COR-L47 (cell line): ENCODE measurements at places on chromosomes 5 and 9.

DNA sequence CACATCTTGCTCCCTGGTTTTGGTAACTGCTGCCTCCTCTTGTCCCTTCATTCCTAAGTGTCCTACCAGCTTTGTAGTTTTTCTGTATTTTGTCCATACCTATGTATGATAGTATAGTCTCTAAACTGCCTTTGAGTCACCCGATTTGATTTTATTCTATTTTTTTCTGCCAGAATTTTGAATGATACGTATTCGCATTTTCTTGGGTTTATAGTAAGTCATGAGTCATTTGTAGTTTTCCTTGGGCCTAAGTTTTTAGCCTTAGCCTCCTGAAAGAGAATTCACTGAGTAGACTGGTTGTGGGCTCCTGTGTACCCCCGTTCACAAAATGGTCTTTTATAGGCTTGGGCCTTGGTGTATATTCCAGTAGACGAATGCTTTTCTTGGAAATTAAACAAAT, 59.6 kb downstream of the LRRTM2 start:
- no peak for DNase-seq

GRCh38 chr9:77561331-77562018, 86.6 kb downstream of the GNA14 start:
- DNase-seq, result no peak

DNA sequence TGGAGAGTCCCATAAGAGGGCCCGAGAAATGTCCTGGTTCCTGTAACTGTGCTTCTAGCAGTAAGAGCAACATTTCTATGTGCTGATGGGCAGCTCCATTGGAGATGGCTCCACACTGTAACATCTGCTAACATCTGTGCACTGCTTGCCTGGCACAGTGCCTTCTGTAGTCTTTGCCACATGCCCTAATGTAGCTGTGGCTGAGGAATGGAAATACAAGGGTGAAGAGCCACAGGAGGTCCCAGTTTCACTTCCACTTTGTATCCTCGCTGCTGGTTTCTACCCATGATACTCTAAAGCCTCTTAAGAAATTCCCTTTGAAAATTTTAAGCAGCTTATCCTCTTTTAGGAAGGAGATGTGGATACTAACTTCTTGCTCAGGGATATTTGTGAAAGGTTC, 97.4 kb downstream of the HOMER1 start:
- no peak for DNase-seq

DNA sequence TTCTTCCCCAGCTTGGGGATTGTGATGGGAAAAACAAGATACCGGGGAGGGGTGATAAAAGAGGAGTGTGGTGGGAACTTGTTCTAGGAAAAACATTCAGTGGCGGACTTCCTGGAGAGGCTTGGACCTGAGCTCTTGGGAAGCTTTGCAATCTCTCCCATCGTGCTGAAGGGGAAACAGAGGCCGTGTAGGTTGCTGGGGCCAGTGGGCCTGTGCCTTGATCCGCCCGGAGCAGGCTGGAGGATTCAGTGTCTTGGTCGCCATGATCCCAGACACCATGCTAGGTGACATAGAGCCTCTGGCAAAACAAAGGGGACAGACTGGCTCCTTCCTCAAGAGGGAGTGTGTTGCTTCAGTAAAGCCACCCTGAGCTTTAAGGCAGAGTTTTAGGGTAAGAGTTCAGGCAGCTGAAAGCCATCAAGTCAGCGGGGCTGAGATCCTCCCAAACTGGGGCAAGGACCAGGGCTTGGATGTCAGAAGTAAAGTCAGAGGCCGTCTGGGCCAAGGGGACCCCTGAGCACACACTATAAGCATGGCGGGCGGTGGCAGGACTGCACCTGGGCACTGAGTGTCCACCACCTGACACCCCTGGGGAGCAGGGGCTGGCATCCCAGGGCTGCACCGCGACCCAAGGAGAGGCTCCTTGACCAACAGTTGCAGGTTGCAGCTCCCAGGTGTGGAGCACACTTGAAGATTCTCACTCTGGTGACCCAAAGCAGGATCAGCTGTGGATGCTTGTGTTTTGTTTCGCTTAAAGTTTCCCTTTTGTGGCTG, 44.7 kb downstream of the TRIP13 start:
- no peak for DNase-seq

DNA sequence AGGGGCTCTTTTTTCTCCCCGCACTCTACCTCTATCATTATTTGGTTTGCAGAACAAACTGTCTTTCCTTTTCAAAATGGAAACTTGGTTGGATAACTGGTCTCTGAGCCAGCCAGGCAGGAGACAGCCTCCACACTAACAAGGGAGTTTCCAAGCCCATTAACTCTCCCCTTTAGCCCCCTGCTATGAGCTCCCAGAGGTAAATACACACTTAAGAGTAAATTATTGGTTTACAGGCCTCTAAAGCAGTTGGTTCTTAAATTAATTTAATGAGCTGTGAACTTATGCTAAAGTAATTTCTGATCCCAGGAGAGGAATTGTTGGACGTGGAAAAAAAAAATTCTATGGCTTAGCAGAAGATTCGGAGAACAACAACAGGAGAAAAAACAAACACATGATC, 30.3 kb downstream of the EPB41L4A start:
- peak; percentile 84 for DNase-seq

GRCh38 chr5:154972476-154973080, 31.7 kb downstream of the MRPL22 start:
- DNase-seq, result peak; percentile 36

- DNase-seq, result no peak
Measured at GRCh38 chr5:132500244-132500930, 9.8 kb upstream of the IRF1 start.

DNA sequence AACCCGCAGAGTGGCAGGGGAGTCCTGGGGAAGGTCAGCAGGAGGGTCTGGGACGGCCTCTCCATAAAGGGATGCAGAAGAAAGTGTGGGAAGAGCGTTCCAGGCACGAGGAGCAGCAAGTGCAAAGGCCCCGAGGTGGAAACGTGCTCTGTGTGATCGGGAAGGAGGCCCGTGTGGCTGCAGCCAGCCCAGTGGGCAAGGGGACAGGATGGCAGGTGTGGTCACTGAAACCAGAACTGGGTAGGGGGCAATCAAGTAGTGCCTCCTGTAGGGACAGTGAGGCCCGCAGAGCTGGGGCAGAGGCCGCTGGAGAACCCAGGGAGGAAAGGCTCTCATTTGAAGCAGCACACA, 16.3 kb upstream of the LAMC3 start:
- DNase-seq, result no peak

- no peak for DNase-seq
Measured at GRCh38 chr9:111949919-111950318, 53.3 kb downstream of the UGCG start.

DNA sequence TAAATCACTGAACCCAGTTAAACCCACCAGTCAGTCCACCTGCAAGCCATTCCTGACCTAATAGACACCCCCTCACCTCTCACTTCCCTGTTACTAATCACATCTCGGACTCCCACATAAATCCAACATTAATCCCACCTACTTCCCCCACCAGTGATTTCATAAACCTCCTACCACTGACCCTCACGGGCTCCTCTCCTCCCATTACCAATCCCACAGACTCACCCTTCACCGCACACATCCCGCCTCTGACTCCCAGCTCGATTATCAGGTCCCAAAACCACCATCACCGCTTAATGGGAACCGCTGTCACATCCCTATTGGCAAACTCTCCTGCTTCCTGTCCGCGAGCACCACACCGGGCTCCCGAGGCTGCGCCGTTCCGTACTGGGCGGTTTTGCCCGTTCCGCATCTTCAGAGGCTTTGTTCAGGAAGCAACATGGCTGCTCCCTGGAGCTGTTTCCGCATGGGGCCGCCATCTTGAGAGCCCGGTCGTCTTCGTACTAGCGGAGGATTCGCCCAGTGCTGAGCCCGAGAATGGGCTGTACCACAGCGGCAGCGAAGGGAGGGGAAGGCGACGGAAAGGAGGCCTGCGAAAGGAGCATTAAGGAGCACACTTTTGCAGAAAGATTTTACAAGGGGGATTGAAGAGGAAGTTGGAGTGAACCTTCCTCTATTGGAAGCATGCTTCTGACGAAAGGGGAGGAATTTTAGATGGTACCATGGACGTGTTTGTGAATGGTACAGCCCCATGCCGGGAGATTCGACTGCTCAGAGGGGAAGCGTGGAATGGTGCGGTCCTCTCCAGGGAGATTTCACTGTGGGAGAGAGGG, at the start of gene ZNF300:
ZNF300 (minus strand) TSS at position 502 of the 833 bp plus-strand sequence. CDS start 1,825 bp downstream, outside the sequence.
- peak; percentile 87 for DNase-seq

DNA sequence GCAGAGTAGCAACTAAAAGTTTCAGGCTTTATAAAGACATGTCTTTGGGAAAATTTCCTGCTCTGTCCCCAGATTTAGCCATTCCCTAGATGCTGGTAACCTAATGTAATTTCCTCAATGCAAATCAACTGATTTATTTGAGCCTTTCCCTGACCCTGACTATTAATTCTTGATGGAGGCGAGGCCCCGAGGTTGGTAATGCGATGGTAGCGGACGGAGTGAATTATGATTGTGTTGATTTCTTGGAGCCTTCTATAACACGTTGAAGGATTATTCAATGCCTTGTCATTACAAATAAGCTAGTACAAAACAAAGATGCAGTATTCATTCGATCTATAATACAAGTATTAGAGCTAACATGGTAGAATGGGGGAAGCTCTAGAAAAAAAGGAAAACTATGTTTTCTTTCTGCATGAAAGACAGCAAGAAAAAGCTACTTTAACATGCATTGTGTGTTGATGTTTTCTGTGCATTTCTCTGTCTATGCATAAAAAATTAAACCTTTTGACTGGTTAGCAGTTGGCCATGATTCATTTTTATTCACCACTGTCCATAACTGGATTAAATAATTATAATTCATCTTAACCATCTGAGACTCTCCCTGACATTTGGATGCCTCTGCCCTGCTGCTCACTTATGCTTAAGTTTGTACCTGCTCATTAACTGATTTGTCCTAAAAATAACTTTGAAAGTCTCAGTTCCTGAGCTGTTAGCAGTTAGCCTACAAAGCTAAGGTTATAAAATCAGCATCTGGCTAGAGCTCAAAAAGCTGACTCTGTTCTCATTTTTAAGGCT, 490.2 kb upstream of the NUDT12 start:
- DNase-seq, result no peak

- no peak for DNase-seq
Measured at GRCh38 chr5:95022967-95023695, 261.8 kb downstream of the MCTP1 start.
